ENCODE measurements at places on chromosomes 4 and X.

GRCh38 chr4:180059216-180059881 lies 2183.9 kb upstream of the TENM3 start:
- no peak for DNase-seq

DNA sequence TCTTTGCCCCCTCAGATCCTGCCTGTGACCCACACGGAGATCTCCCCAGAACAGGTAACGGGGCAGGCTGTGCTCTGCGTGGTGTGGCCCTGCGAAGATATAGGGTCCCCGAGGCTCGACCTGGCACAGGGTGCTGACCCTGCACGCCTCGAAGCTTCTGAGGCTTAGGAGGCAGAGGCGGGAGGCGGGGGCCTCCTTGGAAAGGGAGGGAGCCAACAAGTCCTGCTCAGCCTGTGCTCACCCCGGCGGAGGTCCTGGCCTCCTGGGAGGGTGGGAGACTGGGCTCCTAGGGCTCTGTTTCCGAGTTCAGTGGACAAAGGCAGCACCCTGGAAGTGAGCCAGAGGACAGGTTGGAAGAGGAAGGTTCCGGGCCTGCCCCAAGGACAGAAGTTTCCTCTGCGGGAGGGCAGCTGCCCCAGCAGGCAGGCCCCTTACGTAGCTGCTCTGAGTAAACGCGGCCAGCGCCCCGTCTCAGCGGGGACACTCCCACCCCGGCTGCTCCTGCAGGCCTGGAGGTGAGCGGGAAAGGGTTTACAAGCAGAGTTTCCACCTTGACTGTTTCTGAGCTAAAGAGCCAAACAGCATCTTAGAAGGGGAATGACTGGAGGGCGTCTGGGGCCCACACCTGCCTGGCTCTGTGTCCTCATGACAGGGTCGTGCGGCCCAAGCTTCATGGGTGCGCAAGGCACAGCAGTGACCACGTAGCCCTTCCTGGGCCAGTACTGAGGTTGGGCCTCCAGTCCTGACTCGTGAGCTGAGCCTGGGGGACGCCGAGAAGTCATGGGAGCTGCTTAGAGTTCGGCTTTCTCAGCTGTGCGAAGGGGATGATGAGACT lies 16.1 kb downstream of the TMEM175 start:
- no peak for DNase-seq

GRCh38 chr4:6894086-6894478 lies 15.5 kb upstream of the TBC1D14 start:
- DNase-seq: no peak

- no peak for DNase-seq
Observed at GRCh38 chrX:123731258-123731986, 1.4 kb downstream of the THOC2 start.

GRCh38 chr4:80463509-80463908 lies 128.0 kb downstream of the CFAP299 start:
- no peak for DNase-seq

DNA sequence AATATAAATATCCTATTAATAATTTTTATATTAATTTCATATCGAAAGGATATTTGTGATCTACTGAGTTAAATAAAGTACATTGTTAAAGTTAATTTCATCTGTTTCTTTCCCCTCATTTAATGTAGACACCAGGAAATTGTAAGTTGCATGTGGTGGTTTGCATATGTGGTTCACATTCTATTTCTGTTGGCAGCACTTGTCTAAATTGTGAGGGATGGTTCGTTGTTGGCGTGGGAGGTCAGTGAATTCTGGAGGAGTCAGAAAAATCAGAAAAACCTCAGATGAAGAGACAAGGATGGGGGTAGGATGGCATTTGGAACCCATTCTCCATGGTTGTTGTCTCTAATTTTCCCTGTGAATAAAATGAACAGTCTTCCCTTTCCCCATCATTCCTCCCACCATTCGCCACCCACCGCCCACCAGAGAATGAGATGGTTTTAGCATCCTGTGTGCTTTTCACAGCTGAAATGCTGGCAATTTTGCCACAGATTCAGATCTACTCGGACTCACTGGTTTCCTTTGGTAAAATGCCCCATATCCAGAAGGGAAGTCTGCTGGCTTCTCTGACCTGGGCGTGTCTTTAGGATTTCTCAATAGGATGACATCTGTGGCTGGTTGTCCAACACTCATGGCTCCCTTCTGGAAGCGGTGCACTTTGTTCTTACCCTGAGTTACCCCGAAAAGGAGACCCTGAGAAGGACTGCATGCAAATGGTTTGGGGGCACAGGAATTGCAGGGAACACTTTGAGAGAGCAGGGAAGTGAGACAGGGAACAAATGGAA lies 52.3 kb downstream of the LGI2 start:
- no peak for DNase-seq

DNA sequence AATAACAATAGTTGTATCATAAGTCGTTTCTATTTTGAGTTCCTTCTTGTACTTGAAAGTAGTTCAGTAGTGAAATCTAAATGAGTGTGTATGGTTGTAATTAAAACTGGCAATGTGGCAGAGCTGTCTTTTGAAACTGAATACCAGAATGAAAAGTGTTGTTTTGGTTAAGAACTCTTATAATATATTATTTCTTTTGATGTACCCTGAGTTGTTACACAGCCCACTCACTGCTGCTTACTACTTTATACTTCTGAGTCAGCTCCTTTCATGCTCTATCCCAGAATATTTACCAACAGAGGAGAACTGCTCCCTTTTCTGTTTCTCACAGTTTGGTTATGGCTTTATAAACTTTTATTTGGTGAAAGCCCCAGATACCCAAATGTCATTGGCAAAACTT lies 28.8 kb downstream of the FAM199X start:
- no peak for DNase-seq

GRCh38 chr4:148203056-148203898 lies 238.9 kb downstream of the NR3C2 start:
- no peak for DNase-seq

DNA sequence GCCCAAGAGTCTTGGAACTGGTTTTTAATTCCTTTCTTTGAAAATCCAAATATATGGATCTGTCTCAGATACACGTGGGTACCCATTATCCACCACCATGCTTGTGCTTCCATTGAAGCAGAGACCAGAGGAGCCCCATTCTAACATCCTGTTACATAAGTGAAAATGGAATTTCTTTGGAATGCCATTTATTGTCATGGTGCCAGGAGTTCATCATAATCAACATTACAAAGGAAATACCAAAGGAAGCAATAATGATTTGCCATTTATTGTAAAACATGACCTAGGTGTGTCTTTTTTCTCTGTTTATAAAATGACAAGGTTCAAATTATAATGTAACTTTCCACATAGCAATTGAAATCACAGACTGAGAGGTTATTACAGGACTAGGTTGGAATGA lies 61.7 kb downstream of the PALLD start:
- no peak for DNase-seq

GRCh38 chr4:105474099-105474518 lies 247 bp upstream of the PPA2 start:
- DNase-seq: peak; percentile 79

- no peak for DNase-seq
Observed at GRCh38 chrX:1181170-1181569, 31.3 kb downstream of the CRLF2 start.

DNA sequence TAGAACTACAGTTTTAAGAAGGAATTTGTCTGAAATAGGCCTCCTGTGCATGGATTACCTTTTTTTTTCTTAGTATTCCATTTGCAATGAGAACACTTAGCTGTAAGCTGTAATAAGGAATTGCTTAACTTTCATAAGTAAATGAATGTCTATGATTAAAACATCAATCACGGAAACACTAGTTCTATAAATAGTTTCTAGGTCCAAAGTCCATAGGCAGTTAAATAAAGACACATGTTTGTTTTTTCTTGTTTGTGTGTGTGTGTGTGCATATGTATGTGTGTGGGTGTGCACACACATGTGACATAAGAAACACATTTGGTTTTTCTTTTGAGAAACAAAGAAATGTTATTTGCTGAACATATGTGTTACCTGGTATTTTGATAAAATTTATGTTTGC lies 11.2 kb downstream of the GPRIN3 start:
- no peak for DNase-seq

DNA sequence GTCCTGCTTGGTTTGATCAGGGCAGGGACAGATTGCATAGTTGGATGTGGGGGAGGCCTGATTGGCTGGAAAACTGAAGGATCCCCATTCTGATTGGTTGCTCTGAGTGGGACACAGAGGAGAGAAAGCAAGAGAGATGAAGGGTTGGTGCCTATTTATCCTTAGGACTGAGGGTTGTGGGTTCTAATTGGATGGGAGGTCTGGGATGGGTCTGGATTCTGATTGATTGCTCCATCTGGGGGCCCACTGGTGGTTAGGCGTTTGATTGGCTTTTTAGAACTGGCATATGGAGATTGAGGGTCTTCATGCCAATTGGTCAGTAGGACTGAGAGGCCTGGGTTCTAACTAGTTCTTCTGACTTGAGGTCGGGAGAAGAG lies 644 bp upstream of the EBP start:
- DNase-seq: no peak

- DNase-seq: no peak
Observed at GRCh38 chr4:184383497-184384055, 90.8 kb downstream of the IRF2 start.

- no peak for DNase-seq
Observed at GRCh38 chr4:178351185-178351584, 908.9 kb upstream of the AGA start.

DNA sequence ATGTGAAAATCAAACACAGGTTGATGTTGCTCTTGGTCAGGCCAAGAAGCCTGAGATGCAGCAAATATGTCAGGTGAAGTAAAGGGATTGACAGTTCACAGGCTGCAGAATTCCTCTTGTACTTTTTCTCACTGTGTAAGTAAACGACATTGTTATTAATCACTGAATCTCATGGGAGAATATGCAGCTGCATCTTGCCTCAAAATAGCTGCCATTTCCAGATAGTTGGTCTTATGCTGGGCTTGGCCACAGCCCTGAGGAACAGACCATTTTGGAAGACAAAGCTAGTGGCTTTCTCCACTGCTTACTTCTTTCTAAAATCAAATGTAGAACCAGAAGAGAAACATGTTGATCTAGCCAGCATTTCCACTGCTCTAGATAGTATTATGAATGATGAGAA lies 403.4 kb upstream of the NR3C2 start:
- no peak for DNase-seq

- DNase-seq: no peak
Observed at GRCh38 chr4:108446556-108446955, 173.8 kb upstream of the RPL34 start.

DNA sequence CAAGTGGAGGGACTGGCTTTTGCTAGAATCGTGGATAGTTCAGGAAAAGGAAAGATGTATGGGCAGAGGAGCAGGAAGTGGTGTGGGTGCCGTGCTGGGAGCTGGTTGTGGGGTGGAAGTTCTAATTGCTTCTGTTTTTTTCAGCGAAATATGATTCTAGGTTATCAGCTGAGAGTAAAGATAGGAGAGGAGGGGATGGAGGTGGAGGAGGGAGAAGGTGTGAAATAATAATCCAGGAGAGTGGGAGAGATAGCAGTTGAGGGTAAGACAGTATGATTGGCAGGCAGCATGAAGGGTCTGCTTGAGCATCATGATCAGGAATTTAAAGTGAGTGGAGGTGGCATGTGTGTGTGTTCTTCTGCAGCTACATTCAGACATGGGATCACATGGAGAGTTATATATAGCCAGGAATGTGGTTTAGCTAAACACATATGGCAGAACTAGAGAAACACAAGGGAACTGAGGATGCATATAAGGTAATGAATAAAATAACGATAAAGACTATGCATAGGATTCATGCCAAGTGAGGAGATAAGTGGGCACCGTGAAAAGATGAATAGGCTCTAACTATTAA lies 133.7 kb downstream of the ANK2 start:
- DNase-seq: no peak

DNA sequence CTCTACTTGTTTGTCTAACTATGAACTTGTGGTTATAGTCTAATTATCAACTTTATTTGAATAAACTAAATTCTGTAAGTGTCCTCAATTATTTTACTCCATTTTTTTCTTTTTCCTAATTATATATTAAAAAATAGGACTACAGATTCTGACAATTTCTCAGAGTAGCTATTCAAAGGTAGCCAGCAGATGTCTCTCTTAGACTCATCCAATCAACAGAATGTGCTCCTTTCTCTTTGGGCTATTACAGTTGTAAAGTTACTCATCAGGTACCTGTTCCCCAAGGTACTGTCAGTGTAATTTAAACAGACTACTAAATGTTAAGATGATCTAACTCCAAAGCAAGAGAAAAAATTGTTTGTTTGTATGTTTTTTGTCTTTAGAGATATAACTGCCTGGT lies 248.6 kb downstream of the PCDH18 start:
- DNase-seq: no peak

- DNase-seq: no peak
Observed at GRCh38 chrX:389021-389441, 2.3 kb upstream of the PPP2R3B start.

DNA sequence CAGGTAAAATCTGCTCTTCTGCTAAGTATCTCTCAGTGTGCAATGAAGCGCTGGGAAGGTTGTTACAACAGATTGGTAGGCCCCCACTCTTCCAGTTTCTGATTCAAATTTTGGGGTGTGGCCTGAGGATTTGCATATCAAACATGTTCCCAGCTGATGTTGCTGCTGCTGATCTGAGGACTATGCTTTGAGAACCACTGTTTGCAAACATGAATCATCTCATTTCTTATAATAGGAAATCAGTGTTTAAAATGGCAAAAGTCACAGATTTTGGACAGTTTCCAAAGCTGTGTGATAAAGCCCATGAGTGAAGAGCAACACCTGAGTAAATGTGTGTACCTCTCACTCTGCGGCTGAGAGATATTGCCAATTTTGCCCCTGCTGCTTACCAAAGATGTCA lies 36.2 kb upstream of the NDNF start:
- DNase-seq: no peak

GRCh38 chr4:139786494-139787354 lies 121.1 kb downstream of the MGST2 start:
- no peak for DNase-seq

Measured in CD4-positive, alpha-beta T cell treated with Interleukin-4 for 4 hours (primary cell).